NCI-H774 (cell line): ENCODE measurements at places on chromosomes 7 and 10.

DNA sequence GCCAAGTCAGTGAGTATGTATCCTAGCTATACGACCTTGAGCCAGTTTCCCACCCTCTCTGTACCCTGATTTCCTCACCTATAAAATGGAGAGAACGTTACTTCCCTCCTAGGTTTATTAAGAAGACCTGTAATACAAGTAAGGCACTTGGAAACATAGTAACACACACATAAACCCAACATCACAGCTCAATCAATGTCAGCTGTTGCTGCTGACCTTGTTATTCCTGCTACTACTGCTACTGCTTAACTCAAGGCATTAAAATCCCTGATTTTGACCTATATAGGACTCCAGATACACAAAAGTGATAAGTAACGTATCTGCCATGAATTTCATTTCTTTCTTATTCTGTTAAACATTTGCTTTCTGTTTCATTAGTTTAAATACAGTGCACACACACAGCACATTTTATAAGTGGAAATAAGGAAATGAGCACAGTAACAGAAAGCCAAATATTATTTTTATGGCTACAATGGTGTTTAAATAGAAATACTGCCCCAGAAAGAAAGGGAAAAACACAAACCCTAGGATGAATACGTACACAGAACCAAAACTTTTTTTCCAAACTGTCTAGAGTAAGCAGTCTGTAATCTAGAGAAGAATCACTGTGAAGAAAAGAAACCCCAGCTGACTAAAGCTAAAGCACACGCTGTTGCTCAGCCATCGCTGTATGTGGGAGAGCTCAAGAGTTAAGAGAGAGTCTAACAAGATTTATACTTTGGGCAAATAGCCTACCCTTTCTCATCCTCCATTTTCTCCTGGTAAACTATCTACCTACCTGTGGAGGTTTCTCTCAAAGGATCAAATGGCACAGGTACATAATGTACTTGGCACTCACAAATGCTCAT, 19.0 kb downstream of the NAPEPLD start:
- DNase-seq = no peak

DNA sequence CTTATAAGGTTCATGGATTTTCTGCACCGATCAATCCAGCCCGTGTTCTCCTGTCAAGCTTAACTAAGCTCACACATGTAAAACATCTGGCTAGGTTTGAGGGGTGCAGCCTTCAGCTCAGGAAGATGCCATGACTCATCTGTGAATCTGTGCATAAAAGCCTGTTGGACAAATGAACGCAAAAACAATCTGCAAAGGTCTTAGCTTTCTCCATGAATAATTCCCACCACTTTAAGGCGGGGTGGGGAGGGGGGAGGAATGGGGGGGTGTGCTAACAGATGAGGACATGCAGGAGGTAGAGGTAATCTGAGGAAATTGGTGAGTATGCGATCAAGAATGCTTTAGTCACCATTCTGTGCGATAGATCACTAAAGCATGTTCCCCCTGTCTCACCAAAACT, 4.8 kb downstream of the DOCK4 start:
- no peak for DNase-seq

- no peak for DNase-seq
These were observed 149.8 kb downstream of the DGKI start for GRCh38 chr7:137696988-137697387.

- no peak for DNase-seq
These were observed 68.7 kb downstream of the NEUROD6 start for GRCh38 chr7:31271641-31272405.

- DNase-seq = no peak
These were observed 11.0 kb upstream of the FAS start for GRCh38 chr10:88979603-88980002.

- no peak for DNase-seq
These were observed 210.4 kb downstream of the MGMT start for GRCh38 chr10:129677377-129677927.

GRCh38 chr10:122307669-122308416, 36.7 kb downstream of the BTBD16 start:
- DNase-seq = no peak

- DNase-seq = no peak
These were observed 205.6 kb downstream of the GRID1 start for GRCh38 chr10:86160890-86161585.

GRCh38 chr10:131444862-131445461, 133.4 kb upstream of the TCERG1L start:
- DNase-seq = no peak

DNA sequence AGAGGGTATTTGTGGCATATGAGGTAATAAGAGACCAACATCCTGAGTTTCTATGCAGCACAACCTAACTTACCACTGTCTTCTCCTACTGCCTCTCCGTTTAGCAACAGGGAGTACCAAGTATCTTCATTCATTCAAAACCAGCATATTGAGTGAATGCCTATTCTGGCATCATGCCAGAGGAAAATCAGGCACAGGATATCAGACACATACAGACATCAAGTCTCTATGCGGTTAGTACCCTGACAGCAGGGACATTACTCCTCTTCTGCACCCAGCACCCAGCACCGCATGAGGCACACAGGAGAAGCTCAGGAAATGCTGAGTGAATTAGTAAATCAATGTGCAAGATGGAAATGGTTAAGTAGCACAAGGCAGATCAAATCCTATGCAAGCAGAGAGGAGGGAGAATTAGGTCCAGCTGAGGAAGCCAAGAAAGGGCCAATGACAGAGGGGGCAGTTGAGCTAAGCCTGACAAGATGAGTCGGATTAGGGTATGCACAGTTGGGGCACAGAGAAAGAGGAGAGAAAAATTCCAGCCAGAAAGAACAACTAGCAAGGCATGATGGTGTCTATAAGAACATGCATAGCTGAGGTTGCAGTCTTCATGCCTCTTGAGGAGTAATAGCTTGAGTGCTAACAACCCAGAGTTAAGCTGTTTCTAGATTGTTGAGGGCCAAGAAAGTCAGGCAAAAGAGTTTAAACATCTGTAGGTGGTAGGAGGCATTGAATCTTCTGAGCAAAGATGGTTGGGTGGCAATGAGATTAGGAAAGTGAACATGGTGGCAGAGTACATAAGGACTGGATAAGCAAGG, 146.0 kb downstream of the PLXNA4 start:
- DNase-seq = no peak

DNA sequence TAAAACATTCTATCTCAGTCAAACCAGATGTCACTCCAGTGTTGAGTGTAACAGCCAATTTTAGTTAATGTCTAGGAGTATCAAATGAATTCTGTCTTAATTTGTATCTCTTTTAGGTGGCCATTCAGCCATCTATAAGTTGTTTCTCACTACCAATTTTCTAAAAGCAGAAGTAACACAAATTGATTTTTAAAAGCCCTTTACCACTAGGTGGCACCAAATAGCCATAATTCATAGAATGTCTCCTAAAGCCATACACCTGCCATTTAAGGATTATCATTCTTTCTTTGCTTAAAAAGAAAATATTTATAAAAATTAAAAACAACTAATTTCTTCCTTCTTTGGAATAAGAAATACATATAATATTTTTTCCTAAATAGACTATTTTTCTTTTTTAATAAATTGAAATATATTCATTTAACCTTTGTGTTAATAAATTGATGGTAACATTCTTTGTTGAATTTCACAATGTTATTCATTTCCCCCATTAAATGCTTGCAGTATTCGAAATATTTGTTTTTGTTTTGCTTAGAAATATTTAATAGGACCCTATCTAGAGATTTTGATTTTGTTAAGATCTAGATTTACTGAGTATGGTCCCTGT, 107.8 kb upstream of the PPP1R3A start:
- DNase-seq = peak; percentile 73

- DNase-seq = no peak
These were observed 854 bp downstream of the MTG1 start for GRCh38 chr10:133394801-133395221.

- no peak for DNase-seq
These were observed 76.0 kb upstream of the RET start for GRCh38 chr10:43000651-43001426.

GRCh38 chr10:109467551-109467950, 455.8 kb downstream of the XPNPEP1 start:
- DNase-seq = no peak

GRCh38 chr7:66055321-66055956, 20.2 kb upstream of the ASL start:
- no peak for DNase-seq

GRCh38 chr7:132377703-132378584, 198.3 kb downstream of the PLXNA4 start:
- DNase-seq = no peak

GRCh38 chr10:118332948-118333710, 9.0 kb downstream of the FAM204A start:
- DNase-seq = peak; percentile 21

DNA sequence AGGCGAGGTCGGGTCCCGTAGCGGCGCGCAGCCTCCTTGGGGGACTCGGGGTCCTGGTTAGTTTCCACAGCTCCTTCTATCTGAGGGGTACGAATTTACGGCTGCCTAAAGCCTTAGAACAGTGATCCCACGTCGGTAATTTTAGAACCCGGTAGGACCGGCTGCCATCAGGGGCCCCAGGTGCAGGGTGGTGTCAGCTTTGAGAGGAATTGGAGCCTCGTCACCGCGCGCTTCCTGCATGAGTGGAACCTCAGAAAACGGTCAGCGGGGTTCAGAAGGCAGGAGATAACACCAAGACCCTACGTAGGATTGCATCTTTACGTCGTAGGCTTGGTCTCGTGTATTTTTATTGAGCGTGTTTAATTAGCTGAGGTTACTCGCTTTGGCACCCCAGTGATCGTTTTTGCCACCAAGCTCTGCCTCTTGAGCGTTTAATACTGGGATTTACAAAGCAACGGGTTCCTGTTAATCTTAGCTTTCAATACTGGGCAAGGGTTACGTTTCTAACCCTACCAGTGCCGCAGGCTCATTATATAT, 443 bp downstream of the RNF32 start:
- DNase-seq = peak; percentile 19

DNA sequence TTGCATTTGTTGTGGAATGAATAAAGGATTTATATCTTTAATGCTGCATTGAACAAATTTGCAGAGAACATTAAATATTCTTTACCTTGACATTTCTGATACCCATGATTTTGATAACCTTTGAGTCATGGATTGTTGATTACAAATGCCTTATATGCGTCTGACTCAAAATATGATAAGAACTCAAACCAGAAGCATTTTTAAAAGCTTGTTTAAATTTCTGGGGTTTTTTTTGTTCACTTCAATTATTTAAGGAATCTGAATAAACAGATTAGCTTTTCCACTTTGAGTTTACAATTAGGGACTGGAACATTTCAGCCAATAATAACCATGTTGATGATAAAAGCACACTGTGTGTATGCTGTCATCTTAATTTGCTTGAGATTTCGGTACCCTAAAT, 253.5 kb downstream of the NRG3 start:
- no peak for DNase-seq

DNA sequence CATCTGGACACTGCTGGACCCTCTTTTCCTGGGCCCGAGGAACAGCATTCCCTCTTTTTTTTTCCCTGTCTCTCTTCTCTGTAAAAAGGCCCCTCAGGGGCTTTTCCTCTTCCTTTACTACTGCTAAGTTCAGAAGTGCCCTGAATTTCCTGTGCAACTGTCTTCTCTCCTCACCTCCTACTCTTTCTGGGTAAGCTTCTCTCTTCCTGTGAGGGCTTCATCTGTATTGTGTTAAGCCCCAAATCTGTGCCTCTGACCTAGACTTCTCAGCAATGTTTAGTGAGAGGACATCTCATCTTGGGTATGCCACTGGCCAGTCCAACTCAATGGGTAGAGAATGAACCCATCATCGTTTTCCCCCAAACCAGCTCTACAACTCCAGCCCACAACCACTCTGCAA, 174.2 kb downstream of the PTEN start:
- DNase-seq = no peak

DNA sequence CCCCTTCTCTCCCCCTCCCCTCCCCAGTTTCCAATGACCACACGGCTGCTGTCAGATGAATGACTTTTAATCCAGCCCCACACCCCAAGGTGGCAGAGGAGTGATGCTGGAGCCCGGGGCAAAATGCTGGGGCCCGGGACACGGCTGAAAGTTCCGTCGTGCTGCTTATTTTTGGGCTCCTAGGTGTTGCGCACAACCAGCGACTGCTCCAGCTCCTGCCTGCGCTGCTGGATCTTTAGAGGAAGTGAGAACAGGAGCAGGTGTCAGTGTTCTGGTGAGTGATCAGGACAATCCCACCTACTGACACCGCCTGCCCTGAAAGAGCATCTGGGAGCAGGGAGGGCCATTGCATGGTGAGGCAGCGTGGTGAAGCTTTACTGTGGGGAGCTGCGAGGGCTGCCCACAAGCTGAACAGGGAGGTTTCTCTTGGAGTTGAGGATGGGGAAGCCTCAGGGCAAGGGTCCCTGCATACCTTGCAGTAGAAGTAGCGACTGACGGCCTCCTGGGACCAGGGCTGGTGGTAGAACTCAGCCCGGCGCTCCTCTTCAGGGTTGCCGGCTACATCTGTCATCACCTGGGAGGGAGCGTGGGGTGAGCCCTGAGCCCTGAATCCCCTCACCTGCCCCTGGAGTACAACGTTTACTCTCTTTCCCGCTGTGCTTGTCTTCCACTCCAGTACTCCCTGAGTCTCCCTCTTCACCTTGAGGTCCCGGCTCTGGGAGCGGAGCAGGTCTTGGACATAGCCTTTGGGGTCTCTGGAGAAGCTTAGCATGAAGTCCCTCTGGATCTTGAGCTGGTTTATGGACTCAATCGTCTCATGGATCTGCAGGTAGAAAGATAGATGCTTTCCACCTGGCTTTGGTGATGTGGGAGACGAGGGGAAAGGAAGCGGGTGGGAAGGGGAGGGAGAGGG, 6.9 kb downstream of the CHPF2 start:
- no peak for DNase-seq

DNA sequence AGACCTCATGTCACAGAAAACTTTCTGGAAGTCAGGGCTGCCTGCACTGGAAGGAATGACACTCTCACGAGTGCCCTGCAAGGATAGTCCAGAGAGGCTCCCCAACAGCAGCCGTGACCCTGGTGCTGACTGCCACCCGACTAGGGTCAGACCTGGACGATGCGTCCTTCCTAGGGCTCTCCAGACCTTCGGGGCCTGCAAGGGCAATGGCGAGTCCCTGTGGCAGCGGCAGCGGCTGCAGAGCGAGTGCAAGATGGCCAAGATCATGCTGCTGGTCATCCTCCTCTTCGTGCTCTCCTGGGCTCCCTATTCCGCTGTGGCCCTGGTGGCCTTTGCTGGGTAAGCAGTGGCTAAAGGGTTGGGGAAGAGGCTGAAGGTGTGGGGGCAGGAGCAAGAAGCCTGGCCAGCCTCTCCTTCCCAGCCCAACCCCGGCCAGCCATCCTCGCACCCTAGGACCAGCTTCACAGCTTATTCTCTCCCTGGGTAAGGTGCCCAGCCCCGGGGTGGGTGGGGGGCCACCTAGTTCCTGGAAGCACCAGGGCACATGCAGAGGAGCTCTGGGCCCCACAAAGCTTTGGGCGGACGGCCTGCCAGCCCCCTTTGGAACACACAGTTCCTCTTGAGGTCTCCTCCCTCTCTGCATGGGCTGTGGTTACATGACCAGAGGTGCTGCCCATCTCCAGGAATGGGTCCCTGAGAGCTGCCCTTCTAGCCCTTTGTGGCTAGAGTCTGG, 5.5 kb downstream of the OPN4 start:
- no peak for DNase-seq

DNA sequence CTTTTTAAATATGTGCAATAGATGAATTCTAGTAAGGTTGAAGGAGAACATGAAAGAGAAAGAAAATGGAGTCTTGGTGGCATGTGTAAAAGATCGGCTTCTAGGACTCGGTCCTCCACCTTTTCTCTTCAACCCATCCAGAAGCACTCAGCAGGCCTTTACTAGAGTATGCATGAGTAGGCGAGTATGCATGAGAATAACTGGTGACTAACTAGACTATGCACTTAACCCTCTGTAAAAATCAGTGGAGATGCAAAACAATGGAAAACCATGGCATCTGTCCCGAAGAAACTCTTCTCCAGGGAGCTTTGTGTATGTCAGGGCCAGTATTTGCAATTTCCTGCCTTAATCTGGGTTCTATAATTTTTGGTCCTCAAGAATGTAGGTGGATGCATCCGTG, 40.0 kb upstream of the GRB10 start:
- DNase-seq = no peak
